Nucleus accumbens (tissue), 56 donors: ENCODE measurements at places on chromosomes 12 and 14.

- DNase-seq, result no peak
These were observed 6.5 kb upstream of the LGALS3 start for GRCh38 chr14:55122440-55122986.

- no peak for DNase-seq
These were observed 23.1 kb downstream of the BICDL1 start for GRCh38 chr12:120012067-120012621.

DNA sequence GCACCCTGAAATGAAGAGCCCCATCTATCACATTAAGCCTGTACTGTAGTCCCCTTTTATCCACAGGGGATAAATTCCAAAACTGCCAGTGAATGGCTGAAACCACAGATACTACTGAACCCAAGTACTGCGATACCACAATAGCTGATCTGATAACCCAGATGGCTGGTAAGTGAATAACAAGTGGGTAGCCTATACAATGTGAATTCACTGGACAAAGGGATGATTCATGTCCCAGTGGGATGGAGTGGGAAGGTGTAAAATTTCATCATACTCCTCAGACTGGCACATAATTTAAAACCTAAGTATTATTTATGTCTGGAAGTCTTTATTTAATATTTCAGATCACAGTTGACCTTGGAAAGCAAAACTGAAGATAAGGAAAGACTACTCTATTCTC is 201.3 kb downstream of the GPHN start:
- DNase-seq, result no peak

DNA sequence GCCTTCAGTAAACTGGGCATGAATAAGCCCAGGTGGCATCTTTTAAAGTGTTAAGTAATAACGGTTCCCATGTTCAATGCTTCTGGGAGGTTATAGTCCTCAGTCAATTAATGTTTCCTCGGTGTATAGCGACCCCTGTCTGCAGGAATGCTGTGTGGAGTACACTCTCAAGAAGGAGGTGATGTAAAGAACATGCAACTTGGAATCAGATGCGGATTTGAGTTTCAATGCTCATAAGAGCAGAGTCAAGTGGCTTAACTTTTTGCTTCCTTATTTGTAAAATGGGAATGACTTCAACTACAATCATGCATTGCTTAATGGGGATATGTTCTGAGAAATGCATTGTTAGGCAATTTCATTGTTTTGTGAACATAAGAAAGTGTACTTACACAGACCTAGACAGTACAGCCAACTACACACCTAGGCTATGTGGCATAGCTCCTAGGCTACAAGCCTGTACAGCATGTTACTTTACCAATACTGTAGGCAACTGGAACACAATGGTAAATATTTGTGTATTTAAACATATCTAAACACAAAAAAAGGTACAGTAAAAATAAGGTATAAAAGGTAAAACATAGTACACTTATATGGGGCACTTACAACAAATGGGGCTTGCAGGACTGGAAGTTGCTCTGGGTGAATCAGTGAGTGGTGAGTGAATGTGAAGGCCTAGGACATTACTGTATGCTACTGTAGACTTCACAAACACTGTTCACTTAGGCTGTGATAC is 6.7 kb upstream of the MRPS35 start:
- no peak for DNase-seq

DNA sequence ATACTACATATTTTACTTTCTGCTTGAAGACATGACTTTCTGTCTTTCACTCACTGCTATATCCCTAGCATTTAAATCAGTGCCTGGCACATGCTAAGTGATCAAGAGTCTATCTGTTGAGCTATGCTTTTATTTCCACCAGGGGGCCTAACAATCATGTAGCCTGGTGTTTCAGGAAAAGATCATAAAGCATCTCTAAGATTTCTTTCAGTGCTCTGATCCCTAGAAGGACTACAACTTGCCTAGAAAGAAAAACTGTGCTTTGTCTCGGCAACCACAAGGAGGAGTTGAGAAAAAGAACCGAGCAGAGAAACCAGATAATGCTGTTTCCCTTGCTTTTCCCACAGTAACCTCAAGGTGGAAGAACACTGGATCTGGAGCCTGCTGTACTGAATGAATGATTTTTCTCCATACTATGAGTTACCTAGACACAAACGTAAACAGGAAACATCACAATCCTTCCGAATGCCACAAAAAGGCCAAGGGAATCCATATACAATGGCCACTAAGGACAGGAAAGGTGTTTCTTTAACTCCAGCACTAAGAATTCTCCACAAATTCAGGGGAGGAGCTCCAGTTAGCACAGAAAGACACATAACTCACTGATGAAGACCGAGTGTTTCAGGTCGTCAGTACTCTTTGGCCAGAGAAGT is 1.2 kb downstream of the CRY1 start:
- DNase-seq, result peak; percentile 16

GRCh38 chr12:13206560-13206897 is 10.0 kb downstream of the EMP1 start:
- no peak for DNase-seq

- no peak for DNase-seq
These were observed 18.0 kb upstream of the PHETA1 start for GRCh38 chr12:111386885-111387284.

- DNase-seq, result no peak
These were observed 16.8 kb upstream of the ANKRD33 start for GRCh38 chr12:51871126-51871525.

DNA sequence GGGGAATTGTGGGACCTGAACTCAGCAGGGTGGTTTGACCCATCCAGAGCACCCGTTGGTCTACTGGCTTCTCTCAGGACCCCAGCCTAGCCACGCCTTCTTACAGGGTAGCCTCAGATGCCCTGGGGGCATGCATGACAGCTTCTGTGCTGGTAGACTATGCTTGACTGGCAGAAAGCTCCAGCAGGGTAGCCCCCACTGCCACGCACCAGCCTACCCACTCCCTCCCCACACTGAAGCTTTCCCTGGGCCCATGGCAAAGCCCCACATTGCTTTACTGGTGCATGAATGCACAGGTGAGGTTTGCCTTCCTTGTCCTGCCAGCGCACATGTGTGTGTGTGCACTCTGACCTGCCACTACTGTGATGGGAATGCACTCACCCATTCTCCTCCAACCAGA is 772.2 kb downstream of the LRFN5 start:
- DNase-seq, result no peak

GRCh38 chr12:46107591-46107990 is 117.2 kb upstream of the SCAF11 start:
- no peak for DNase-seq

DNA sequence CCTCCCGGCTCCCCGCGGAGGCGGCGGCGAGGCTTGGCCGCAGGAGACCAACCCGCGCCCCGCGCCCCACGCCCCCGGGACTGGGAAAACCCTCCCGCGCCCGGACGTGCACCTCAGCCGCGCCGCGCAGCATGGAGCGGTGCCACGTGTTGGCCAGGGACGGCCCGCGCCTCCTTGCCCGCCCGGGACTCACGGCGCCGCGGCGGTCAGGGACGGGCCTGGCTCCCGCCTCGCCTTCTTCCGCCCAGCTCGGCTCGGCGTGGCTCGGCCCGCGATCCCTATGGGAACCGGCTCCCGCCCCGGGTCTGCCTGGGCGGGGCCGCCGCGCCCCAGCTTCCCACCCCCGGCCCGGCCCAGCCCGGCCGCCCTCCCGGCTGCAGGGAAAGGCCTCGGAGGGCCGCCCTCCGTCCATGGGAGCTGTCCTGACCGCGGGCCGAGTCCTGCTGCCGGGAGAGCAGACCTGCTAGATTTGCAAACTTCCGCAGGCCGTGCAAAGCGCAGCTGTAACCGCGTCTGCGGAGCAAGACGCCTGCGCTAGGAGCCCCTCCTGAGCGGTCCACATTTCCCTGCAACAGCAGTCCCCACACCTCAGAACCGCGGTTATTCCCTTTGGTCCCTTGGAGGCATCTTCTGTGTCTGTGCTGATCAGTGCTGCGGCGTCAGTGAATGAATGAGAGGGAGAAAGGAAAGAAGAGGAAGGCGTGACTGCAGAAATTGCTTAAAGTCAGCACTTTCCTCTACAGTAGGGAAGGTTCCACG is at the start of gene CDKL1:
Gene CDKL1, minus strand, starts transcription at position 251 of the 759 bp plus-strand sequence. CDS start 1,013 bp downstream, outside the sequence.
- peak; percentile 43 for DNase-seq

DNA sequence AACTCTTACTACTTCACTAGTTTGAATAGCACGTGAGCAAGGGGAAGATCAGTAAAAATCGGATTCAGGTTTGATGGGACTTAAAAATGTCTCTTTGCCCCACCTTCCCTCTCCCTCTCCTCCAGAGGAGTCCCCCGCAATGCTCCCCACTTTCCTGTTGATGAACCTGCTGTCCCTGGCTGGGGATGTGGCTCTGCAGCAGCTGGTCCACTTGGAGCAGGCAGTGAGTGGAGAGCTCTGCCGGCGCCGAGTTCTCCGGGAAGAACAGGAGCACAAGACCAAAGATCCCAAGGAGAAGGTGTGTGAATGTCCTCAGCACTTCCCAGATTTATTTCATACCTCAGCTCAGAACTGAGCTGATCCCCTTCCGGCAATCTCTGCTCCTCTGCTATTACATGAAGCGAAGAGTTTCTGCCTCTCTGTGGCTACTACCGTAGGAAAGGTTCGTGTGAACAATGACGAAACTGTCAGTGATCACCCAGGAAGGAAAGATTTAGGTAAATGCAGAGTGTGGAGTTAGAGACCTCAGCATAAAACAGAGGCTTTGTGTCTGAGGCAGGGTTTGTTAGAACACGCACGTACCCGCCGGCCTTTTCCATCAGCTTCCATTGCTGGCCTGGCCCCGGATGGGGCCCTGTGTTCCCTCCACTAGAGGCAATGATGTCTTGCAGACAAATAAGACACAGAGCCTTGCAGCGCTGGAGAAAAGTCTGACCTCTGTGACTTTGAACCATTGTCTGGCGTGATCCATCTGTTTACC is 7.4 kb upstream of the GAPDH start:
- no peak for DNase-seq

DNA sequence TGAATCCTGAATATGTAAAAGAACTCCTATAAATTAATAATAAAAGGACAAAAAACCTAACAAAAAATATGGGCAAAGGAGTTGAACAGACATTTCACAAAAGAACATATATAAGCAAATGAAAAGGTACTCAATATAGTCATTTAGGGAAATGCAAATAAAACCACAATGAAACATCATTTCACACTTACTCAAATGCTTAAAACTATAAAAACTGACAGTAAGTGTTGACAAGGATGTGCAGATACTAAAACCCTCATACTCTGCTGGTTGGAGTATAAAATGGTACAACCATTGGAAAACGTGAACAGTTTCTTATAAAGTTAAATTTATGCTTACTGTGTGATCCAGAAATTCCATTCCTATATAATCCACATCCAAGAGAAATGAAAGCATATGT is 247.1 kb downstream of the GXYLT1 start:
- no peak for DNase-seq
